CD4-positive, alpha-beta T cell treated with Interleukin-15 for 4 hours (primary cell): ENCODE measurements at places on chromosomes 6 and 20.
A peak's percentile ranks its signal among the peaks of the same experiment; 100 is the strongest.

DNA sequence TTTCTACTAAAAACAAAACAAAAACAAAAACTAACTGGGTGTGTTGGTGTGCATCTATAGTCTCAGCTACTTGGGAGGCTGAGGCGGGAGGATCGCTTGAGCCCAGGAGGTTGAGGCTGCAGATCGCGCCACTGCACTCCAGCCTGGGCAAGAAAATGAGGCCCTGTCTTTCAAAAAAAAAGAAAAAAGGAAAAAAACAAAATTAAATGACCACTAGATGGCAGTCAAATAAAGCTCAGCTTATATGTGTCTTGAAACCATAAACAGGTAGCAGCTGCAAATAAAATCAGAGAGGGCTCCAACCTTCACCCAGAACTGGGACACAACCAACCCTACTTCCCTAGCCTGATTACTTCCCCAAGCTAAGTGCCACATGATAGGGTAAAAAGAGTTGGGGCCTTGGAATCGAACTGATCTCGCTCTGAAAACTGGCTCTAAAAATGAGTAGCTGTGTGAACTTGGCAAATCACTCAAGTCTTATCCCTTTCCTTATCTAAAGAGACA lies 67.1 kb upstream of the ADGRF4 start:
- DNase-seq: peak; percentile 34

GRCh38 chr20:19964289-19965265 lies 52.6 kb upstream of the NAA20 start:
- no peak for DNase-seq

GRCh38 chr6:53986721-53987521 lies 124.3 kb upstream of the MLIP start:
- no peak for DNase-seq

DNA sequence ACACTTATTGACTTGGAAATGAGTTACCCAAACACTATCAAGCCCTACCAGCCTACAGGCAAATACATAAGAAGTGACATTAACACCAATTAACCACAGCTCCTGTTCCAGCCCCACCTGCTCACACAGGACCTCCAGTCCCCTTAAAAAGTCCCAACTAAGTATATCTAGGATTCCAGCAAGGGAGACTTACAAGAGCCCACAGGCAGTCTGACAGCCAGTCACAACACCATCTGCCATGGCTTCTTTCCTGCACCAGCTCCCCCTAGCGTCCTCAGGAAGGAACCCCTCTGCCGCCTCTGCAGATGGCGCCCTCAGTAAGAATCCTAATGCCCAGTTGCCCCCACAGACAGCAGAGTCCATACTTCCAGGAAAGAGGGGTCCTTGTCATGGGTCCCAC lies 122.1 kb downstream of the HIVEP2 start:
- DNase-seq: no peak

GRCh38 chr6:34583461-34583860 lies 27.3 kb upstream of the SPDEF start:
- no peak for DNase-seq

DNA sequence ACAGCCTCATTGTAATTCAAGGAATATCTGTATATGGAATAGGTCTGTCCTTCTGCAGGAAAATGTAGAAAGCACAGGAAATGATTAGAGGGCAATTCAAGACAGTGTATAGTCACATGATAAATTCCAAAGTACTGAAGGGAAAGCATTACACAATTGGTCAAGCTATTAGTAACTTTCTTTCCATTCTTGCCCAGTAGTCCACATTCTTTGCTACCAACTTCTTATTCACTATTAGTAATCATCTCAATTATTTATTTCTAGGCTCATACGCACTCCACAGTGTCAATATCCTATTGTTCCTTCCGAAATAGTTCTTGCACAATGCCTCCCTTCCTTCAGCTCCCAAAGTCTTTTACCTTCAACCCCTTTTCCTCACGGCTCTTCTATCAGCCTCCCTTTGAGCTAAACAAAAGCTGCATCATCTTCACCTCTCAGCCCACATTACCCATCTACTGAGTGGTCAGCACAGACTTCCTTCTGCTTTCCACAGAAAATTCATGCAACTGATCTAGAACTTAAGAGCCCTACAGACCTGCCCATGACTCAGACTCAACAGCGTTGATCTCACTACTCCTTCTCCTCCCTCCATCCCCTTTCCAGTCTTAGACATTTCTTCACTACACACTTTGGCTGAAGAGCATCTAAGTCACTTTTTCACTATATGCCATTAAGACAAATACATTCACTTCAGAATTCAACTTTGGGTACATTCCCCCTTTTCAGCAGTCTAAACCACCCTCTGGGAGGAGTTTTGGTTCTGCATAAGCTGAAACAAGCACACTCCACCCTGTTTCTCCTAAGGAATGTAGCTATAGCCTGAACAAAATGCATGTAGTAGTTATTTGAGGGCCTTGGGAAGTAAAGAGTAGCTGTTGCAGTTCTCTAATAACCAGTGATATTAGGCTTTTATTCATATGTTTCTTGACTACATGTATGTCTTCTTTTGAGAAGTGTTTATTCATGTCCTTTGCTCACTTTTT lies 157.9 kb downstream of the KIF16B start:
- DNase-seq: no peak

GRCh38 chr6:14841901-14842421 lies 403.9 kb upstream of the JARID2 start:
- DNase-seq: no peak

DNA sequence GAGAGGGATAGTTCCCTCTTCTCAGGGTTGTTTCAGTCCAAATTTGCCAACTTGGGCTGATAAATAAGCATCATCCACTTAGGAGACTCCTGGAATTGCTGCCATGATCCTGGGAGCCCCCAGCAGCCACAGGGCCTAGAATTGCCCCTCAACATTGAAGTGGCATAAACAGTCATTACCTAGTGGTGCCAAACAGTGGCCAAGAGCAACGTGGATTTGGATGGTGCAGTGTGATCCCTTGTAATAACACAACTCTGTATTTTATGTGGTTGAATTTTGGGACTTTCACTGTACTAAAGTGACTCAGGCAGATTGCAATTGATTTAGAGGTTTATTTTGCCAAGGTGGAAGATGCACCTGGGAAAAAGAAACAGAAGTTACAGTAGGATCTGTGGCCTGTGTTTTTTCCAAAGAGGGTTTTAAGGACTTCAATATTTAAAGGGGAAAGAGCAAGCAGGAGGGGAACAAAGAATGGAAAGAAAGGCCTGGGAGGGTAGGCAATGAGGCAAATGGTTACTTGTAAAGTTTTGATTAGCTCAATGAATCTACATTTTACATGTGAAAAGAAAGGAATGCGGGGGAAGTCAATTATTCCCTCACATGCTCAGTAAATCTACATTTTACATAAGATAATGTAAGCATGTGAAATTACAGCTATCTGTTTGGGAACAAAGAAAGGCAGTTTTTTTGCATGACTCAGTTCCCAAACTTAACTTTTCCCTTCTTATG lies 168.0 kb upstream of the NOX3 start:
- no peak for DNase-seq

GRCh38 chr20:42082611-42083010 lies 464.4 kb upstream of the CHD6 start:
- no peak for DNase-seq

GRCh38 chr6:87197547-87197946 lies 42.2 kb downstream of the ZNF292 start:
- DNase-seq: no peak

GRCh38 chr6:6746333-6746969 lies 157.9 kb downstream of the LY86 start:
- no peak for DNase-seq

GRCh38 chr6:153131037-153131981 lies at the start of gene RGS17:
TSS of gene RGS17 (minus strand) at chr6:153131282. CDS start at chr6:153044018, 87,264 bp downstream.
- peak; percentile 6 for DNase-seq

DNA sequence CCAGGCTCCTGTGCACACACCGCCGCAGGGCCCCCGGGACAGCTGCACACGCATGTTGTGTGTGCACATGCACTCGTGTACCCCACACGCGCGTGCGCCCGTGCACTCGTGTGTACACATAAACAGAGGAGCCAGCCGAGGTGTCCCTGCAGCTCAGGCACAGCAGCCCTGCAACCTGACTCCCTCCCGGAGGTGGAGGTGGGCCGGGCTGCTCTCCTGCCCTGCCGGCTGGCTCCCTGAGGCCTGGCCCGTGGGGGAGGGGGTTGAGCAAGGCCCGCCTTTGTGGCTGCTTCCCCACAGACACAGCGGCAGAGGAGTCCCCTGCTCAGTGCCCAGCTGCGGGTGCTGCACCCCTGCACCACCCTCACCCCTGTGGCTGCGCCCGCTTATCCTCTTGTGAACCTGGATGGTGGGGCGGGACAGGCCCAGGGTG lies 624 bp downstream of the RBBP8NL start:
- no peak for DNase-seq

- no peak for DNase-seq
Observed at GRCh38 chr6:116099036-116099435, 1.6 kb upstream of the NT5DC1 start.

- DNase-seq: no peak
Observed at GRCh38 chr20:12201289-12201991, 283.7 kb downstream of the BTBD3 start.

- no peak for DNase-seq
Observed at GRCh38 chr20:41225091-41225490, 87.7 kb downstream of the PLCG1 start.

- DNase-seq: no peak
Observed at GRCh38 chr6:122042380-122042779, 357.1 kb upstream of the HSF2 start.

DNA sequence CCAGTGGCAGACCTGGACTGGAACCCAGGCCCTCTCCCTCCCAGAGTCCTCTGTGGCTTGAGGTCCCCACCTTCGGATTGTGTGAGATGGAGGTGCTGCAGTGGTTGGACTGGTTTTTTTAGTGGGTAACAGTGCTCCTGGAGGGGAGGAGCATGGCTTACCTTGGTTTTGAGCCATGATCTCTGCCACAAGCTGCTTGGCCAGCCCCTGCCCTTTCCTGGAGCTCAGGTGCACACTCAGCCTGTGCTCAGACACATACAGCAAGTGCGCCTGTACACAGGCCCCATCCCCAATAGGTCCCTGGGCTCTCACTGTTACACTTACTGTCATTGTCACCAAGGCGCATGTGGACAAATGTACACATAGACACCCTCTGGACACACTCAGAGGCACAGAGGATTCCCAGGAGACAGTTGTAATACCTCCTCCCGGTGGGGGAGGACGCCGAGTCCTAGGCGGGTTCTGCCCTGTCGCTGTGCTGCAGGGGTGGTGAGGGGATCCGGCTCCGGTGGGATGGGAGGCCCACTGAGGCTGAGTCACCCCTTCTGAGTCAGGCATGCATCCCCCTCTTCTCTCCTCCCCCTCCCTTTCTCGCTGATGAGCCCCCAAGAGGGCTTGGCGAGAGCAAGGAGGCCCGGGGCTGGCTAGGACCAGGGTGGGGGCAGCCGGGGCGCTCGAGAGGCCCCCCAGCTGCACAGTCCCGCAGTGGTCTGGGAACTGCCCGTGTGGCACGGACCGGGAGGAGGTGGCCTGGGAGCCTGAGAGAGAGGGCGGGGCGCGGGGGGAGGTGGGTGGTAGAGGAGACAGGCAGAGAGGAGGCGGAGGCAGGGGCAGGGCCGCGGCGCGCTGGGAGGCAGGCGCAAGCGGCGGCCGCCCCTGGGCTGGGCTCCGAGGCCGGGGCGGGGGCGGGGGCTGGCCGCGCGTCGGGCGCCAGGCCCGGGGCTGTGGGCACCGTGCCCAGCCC lies 522 bp upstream of the EPB41L1 start:
- DNase-seq: no peak

GRCh38 chr20:46898423-46898822 lies 3.8 kb downstream of the EYA2 start:
- DNase-seq: no peak

- no peak for DNase-seq
Observed at GRCh38 chr20:57024849-57025248, 241.6 kb downstream of the BMP7 start.

DNA sequence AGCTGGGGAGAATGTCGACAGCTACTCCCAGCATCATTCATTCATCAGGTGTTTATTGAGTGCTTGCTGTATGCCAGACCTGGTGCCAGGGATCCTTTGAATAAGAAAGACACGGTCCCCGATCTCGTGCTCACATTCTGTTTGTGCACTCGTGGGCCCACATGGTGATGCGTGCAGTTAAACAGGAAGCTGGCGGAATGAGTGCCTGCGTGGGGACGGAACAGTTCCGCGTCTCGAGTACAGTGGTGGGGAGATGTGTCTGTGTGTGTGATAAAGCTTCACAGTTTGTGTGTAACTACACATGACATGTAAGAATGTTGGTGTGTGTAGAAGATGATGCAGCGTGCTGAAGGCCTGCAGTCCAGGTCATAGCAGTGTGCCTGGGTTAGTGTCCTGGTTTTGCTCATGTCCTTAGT lies 6.5 kb downstream of the RBM38 start:
- DNase-seq: peak; percentile 52

DNA sequence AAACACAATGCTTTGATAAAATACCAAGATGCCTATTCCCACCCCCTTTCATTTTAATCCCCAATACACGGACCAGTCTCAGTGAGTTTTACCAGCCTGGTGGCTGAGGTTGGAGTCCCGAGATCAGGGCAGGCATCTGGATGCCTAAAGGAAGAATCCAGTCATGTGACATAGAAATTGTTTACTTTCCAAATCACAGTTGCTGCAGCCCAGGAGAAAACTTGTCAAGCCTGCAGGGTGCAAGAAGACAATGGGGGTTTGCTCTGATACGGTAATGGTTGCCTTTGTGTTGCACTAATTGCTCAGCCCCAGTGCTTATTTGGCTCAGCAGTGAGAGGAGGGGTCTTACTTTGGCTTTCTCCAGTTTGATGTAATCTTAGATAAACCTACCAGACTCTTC lies 308.5 kb upstream of the POU3F2 start:
- no peak for DNase-seq

DNA sequence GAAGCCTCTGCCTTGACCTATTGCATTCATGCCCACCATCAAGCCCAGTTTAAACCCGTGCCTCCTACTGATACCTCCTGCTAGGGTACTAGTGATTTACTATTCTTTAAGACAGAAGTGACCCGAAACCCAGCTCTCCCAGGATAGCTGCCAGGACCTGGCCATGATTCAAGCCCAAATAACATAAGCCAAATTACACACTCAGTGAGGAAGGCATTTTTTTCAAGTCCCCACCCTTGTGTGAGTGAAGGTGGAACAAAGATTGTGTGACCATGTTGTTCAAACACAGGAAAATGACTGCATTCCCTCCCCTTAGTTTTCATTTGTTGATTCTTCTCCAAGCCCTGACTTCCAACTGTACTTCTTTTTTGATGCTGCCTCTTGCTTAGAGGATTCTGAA lies 3.7 kb upstream of the KAT14 start:
- no peak for DNase-seq

DNA sequence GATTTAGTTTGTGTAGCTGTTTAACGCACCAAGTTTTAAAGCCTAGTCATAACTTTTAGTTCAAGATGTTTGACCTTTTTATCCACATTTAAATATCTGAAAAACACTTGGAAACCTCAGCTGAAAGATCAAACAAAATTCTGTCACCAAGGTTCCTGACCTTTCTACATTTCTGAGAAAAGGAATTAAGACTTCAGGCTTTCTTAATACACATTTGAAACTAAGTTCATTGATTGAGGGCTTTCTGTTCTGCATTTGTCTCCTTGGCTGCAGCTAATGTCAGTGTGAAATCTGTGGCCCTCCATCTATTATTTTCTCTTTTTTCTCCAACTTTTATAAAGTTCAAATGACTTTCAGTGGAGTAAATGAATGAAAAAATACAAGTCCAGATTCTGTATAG lies 22.7 kb upstream of the FBXL4 start:
- DNase-seq: no peak

- no peak for DNase-seq
Observed at GRCh38 chr6:168756009-168756634, 315.1 kb downstream of the SMOC2 start.
